Right renal cortex interstitium (tissue), 3 donors: ENCODE measurements at places on chromosomes 7 and 10.

DNA sequence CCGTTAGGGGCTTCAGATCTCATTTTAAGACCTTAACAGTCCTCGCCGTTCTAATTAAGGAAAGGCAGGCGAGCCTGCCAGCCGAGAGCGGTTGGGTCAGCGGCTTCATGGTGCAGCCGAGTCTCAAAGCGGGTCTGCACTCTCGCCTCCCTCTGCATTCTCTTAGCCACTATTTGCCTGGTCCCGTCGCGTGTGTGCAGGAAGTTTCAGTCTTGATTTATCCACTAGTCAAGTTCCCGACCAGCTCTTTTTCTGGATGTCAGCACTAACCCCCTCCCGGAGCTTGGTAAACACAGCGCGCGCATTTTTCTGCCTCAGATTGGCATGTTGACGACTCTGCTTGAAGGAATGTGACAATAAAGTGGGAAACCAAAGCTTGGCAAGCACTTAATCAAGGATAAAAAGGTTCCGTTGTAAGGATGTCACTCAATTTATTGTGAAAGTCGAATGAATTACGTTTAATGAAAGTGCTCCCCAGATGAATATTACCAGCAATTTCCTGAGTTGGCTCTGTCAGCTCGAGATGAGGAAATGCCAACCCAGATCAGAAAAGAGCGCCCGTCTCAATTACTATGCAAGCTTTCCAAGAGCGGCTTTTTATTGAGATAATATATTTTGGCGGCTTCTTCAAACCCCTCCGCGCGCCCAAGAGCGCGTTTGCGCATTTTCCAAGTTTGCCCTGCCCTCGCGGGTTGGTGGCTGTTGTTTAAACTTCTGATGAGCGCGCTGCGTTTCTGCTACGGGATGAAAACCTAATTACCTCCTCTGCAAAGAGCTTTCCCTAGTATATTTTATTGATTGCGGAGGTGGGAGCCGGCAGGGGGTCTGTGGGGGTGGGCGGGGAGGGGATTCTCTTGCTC, 7.9 kb downstream of the NXPH1 start:
- DNase-seq, result no peak

DNA sequence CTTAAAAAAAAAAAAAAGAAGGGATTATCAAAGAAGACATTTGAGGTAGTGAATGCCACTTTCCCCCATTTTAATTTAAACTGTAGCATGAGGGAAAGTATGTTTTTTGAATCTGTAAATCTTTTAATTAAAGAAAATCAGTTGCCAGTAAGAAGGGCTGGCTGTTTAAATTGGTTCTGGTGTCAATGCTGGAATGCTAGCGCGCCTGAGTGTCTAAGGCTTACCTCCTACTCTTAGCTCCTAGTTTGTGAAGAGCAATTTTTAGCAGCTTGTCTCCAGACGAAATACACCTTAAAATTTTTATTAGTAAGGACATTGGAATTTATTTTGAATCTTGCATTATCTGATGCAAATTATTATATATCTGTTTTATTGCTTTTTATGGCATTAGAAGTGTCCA, 54.1 kb downstream of the UBE3C start:
- no peak for DNase-seq

DNA sequence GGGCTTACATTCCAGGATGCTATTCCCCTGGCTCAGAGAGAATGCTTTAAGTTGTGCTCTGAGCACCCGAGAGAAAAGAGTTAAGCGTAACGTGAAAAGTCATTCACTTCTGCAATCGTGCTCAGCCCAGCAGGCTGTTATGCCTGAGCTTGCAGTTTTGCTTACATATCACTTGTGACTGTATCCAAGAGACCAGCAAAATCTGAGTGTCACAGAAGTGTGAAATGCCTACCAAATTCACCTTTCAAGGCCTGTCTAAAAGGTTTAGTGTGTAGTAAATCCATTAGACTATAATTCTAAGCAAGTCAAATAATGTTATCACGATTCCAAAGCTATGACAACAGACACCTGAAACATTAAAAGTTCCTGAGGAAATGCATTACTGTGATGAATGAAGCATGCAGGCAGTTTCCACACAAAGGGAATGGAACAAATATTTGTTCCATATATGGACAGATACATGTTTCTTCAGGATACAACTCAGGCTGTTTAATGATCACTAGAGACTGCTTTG, 20.1 kb downstream of the ITGB1 start:
- DNase-seq, result no peak

DNA sequence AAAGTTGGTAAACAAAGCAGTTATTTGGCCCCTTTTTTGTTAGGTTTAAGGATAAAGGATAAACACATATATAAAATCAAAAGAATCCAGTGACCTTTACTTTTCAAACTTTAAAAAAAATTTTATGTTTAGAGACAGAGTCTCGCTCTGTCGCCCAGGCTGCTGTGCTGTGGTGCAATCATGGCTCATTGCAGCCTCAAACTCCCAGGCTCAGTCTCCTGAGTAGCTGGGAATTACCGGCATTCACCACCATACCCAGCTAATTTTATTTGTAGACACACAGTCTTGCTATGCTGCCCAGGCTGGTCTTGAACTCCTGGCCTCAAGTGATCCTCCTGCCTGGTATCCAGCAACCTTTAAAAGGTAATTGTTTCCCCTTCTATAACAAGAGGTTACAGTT, 31.3 kb downstream of the GNA12 start:
- DNase-seq, result no peak

DNA sequence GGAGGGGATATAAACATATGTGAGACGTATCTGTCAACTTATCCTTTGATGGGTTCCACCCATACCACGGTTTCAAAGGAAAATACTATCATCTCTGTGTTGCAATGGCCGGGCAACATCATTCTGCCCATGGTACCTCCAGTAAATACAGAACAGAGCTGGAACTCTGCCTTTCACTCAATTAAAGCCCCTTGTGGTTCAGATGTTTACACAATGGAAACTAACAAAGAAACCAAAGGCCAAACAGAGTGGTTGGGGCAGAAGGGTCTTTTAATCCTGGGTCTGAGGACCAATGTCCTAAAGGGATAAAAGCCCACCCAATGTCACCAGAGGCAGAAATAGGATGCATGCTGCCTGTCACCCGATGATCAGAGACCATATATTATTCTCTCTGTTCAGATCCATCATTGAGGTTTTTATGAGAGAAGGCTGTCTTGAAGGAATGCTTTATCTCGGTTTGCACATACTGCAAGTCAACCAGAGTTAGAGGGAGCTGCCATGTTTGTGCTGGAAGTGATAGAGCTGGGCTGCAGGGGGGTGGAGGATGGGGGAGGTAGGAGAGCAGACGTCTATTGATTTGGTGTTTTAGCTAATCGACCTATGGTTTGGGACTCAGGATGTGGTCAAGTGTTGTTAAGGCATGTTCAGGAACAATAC, 105.4 kb upstream of the FRMD4A start:
- no peak for DNase-seq

- no peak for DNase-seq
Observed at GRCh38 chr7:6172910-6173295, 99.5 kb downstream of the CYTH3 start.

GRCh38 chr7:45219801-45220435, 62.3 kb downstream of the RAMP3 start:
- DNase-seq, result no peak

- DNase-seq, result no peak
Observed at GRCh38 chr7:30598121-30598876, 3.6 kb downstream of the GARS1 start.

GRCh38 chr7:1725199-1725690, 55.2 kb downstream of the ELFN1 start:
- no peak for DNase-seq

DNA sequence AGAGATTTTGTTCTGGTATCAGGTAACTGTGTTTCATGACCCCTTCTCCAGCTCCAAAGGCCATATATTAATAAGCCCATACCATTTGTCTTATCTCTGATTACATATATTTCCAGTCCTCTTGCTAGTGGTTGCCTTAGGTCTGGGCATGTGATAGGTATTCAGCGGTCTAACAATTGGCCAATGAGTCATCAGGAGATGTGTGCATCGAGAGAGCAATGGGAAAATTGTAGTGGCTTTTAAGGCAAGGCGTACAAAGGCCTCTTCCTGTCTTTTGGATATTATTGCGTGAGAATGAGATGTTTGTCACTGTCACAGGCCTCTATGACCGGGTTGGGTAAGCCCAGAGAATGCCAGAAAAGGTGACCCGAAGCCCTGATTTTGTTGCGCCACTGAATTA, 38.6 kb upstream of the SFRP5 start:
- DNase-seq, result no peak

GRCh38 chr10:94125856-94126255, 132.1 kb downstream of the PLCE1 start:
- DNase-seq, result no peak

DNA sequence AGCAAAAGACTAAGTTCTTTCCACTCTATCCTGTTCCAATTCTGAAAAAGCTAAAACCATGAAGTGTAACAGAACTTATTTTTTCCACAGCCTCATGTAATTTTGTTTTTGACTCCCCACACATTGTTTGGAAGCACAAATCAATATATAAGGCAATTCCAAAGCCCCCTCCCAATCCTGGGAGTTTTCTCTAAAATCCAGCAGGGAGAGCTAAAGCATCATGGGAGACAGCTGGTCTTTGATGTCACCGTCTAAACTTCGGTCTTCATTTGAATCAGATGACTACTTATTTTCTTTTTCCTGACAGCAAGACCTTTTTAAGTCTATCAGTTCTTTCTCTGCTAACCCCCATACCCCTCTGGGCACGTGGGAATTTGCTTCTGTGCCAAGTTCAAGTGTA, 33.3 kb upstream of the PON1 start:
- no peak for DNase-seq

GRCh38 chr7:150946421-150947240, 31.5 kb downstream of the KCNH2 start:
- DNase-seq, result no peak

DNA sequence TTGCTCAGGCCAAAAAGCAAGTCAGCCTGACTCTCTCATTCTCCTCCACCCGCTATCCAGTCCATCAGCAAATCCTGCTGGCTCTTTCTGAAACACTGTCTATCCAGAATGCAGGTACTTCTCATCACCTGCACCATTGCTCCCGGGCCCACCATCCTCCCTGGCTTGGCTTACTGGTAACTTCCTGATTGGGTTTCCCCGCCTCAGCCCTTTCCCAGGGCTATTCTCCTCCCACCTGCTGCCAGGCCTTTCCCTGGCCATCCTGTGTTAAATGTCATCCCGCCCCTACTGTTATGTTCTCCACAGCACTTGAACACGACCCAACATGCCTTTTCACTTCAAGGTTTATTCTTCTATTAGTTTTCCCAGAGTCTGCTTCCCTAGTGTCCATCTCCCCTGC, 124.0 kb downstream of the CNNM2 start:
- no peak for DNase-seq

DNA sequence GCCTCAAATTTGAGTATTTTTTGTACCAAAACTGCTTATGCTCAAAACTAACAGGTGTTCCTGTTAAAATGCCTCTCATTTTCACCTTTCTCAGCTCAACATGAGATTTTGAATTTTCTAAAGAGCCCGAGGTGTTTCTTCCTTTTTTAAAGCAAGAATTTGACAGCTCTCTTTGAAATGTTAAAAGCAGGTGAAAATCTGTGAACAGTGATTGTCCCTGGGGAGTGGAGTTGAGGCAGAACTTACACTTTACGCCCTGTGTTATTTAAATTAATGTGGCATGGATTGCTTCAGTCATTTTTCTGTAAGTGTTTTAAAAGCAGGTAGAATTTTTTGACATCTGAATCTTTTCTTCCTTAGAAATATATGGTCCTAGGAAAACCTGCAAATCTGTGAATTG, 9.2 kb upstream of the GPR15LG start:
- DNase-seq, result no peak

GRCh38 chr10:33390046-33390445, 55.6 kb upstream of the NRP1 start:
- DNase-seq, result no peak

- no peak for DNase-seq
Observed at GRCh38 chr7:35646289-35647023, 48.5 kb downstream of the HERPUD2 start.

GRCh38 chr7:72493850-72494661, 81.9 kb upstream of the CALN1 start:
- peak; percentile 58 for DNase-seq

GRCh38 chr7:33733870-33734650, 171.3 kb upstream of the BMPER start:
- no peak for DNase-seq

DNA sequence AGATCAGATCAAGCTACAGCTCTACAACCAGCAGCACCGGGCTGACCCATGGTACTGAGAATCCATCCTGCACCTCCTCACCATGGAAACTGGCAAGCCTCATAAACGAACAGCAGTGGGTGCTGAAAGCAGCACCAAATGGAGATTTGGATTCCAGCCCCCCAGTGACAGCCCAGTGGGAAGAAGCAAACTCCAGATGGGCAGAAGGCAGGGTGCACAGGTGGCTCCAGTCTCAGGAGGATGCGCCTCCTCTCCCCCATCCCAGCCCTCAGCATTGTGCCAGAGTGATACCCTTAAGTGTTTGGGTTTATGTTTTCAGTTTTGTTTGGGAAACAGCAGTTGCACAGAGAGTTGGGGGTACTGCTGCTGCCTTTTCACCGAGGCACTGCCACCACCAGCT, 20.6 kb upstream of the SMO start:
- no peak for DNase-seq

DNA sequence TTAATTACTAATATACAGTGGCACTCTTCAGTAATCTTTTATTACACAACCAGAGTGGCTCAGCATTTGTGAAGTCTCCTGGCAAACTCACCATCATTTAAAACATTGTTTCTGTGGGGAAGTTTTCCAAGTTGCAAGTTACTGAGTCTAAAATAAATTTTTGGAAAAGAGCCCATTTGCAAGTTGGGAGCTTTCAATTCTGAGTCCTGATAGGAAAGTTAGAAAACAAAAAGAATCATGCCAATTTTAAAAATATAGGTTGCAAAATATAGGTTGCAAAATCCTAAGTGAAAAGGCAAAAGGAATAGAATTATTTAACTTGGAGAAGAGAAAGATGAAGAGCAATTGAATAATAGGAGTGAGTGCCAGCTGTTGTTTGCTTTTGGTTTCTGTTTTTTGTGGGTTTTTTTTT, 378.8 kb upstream of the C7orf33 start:
- no peak for DNase-seq

- no peak for DNase-seq
Observed at GRCh38 chr7:87608431-87608830, 7.7 kb upstream of the ABCB1 start.

GRCh38 chr7:106357675-106358074, 72.9 kb upstream of the NAMPT start:
- DNase-seq, result no peak

GRCh38 chr7:104922182-104923009, 91.6 kb upstream of the KMT2E start:
- DNase-seq, result no peak

GRCh38 chr7:157932498-157933218, 595.9 kb downstream of the DNAJB6 start:
- DNase-seq, result no peak

DNA sequence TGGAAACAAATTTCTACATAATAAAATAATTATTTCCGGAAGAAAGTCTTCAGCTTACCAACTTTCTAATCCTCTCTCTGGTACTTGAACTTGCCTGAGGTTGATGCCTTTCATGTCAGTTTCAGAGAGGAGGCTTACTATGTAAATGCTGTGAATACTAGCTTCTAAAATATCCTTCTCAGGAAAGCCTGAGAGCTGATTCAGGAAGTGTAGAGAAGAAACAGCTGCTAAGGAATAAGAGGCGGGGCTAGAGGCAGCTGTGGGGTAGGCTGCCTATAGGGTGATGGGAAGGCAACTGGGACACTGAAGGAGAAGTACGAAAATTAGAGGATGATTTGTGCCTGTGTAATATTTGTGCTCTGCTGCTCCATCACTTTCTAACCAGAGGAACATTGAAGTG, 69.3 kb downstream of the AVL9 start:
- no peak for DNase-seq
